ENCODE measurements at places on chromosomes 12 and 14. TPM values are rescaled to one million over a fixed set of nuclear protein-coding genes. Genes with fewer than 3 reads are reported as not detected.

DNA sequence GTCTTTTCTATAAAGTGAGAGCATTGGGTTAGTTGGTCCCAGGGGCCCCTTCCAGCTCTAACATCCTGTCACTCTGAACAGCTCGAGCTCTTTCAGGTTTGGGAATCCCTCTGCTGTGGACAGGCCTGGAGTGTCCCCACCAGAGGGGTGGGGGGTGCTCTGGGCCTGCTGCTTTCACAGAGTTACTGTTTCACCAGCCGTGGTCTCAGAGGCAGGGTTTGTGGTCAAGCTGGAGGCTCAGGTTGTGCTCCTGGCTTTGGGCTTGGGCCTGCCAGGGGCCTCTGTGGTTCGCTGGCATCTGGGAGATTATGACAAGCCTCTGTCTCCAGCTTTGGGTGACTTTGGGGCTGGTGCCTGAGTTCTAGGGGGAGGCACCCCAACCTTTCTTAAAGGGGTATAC, 59.6 kb downstream of the FBXL14 start:
- DNase-seq: no peak
- no peaks in the 10 kb centered on the region for H3K36me3 ChIP-seq
- no peak overlapping the region for H3K4me3 ChIP-seq
- peaks cover 59% of the 10 kb centered on the region for H3K27me3 ChIP-seq

- H3K27me3 ChIP-seq: peaks cover 33% of the 10 kb centered on the region
- H3K36me3 ChIP-seq: no peaks in the 10 kb centered on the region
- no peak overlapping the region for H3K4me3 ChIP-seq
- no peaks in the 10 kb centered on the region for H3K4me1 ChIP-seq
Observed at GRCh38 chr14:30861200-30861599, 13.2 kb upstream of the COCH start.

GRCh38 chr14:52021957-52022600, 32.7 kb downstream of the RTRAF start:
- peak; percentile 14 for DNase-seq
- H3K27me3 ChIP-seq: no peaks in the 10 kb centered on the region
- H3K4me3 ChIP-seq: no peak overlapping the region
- H3K4me1 ChIP-seq: peaks cover 42% of the 10 kb centered on the region

DNA sequence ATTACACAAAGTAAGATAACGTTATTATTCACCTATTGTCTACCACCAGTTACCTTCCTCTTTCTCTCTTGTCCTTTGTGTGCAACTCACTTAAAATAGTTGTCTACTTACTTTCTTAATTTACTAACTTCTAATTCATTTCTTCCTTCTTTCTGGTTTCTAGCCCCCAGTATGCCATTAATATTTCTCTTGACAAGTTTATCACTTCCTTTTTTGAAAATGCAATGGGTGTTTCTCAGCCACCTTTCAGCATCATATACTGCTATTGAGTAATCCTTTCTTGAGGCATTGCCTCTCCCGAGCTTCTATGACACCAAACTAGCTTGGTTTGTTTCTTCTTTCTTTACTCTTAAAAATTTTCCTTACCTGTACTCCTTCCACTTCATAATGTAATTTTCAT, 633.6 kb downstream of the TMTC2 start:
- no peak overlapping the region for H3K27ac ChIP-seq
- DNase-seq: no peak
- no peaks in the 10 kb centered on the region for H3K27me3 ChIP-seq
- no peaks in the 10 kb centered on the region for H3K4me1 ChIP-seq
- H3K36me3 ChIP-seq: no peaks in the 10 kb centered on the region

The MYO1H gene
- not detected for total RNA-seq

DNA sequence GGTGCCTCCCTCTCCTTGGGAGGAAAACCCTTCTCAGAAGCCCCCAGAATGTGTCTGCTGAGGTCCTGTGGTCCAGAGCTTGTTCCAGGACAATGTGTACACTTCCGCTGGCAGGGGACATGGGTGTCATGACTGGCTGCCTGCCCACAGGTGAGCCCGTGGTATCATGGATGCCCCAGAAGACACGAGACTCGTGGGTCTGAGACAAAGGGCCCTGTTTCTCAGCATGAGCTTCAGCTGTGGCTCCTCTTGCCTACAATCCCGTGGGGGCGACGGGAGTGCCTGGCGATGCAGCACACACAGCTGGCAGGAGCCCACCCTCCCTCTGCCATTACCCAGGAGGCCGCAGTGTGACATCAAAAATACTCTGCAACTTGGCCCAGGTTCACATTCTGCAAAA, 7.0 kb downstream of the TMEM121 start:
- H3K27ac ChIP-seq: no peak overlapping the region
- peaks cover 11% of the 10 kb centered on the region for H3K4me1 ChIP-seq
- H3K27me3 ChIP-seq: no peaks in the 10 kb centered on the region

DNA sequence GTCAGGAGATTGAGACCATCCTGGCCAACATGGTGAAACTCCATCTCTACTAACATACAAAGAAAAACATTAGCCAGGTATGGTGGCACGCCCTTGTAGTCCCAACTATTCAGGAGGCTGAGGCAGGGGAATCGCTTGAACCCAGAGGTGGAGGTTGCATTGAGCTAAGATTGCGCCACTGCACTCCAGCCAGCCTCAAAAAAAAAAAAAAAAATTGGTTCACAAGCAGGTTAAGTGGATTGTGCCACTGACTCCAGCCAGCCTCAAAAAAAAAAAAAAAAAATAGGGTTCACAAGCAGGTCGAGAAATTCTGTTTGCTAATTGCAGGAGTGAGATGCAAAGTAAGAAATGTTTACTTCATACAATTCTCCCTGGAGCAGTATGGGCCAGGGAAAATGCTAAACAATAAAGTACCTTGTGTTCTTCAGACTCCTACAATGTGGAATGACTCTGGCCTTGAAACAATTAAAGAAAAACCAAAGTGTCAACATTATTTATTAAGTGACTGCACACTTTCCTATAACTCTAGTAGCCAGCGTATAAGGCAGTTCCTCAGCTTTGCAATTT, 6.1 kb downstream of the EDDM3B start:
- no peaks in the 10 kb centered on the region for H3K36me3 ChIP-seq
- H3K4me1 ChIP-seq: no peaks in the 10 kb centered on the region
- DNase-seq: no peak

The BDKRB2 gene
- 0.10 TPM for total RNA-seq

The DHRS7 gene
- total RNA-seq: 43.4 TPM

The C12orf50 gene
- 0.07 TPM for total RNA-seq

GRCh38 chr12:19482551-19483109, 43.3 kb downstream of the AEBP2 start:
- H3K36me3 ChIP-seq: peaks cover 60% of the 10 kb centered on the region
- H3K27me3 ChIP-seq: no peaks in the 10 kb centered on the region
- peak overlapping the region; percentile 39 for H3K27ac ChIP-seq
- peaks cover 44% of the 10 kb centered on the region for H3K4me1 ChIP-seq

DNA sequence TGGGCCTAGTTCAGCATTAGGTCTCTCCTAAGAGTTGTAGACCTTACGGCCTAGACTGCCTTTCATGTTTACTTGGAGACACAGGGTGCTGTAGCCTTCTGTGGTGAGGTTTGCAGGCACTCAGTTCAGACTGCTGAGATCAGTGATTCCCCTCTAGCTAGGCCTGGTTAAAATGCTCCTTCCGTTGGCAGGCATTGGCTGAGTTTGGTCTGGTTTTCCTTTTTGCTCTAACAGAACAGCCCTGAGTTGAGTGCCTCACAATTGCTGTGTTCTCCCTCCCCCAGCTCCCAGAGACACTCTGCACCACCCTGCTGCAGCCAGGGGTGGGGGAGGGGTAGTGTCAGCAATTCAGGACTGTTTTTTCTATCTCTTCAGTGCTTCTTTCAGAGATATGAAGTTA, 178.9 kb upstream of the DYRK2 start:
- peaks cover 8% of the 10 kb centered on the region for H3K4me1 ChIP-seq
- H3K4me3 ChIP-seq: no peak overlapping the region
- H3K27me3 ChIP-seq: no peaks in the 10 kb centered on the region

The LRTM2 gene
- total RNA-seq: not detected

- no peaks in the 10 kb centered on the region for H3K36me3 ChIP-seq
- H3K27me3 ChIP-seq: no peaks in the 10 kb centered on the region
- peak; percentile 5 for DNase-seq
- peaks cover 4% of the 10 kb centered on the region for H3K4me1 ChIP-seq
- H3K4me3 ChIP-seq: no peak overlapping the region
- H3K27ac ChIP-seq: no peak overlapping the region
Observed at GRCh38 chr14:88181072-88181471, 142.0 kb downstream of the KCNK10 start.

- H3K4me3 ChIP-seq: no peak overlapping the region
- H3K4me1 ChIP-seq: peaks cover 4% of the 10 kb centered on the region
- DNase-seq: no peak
Observed at GRCh38 chr12:93853698-93854478, 176.7 kb downstream of the CRADD start.

DNA sequence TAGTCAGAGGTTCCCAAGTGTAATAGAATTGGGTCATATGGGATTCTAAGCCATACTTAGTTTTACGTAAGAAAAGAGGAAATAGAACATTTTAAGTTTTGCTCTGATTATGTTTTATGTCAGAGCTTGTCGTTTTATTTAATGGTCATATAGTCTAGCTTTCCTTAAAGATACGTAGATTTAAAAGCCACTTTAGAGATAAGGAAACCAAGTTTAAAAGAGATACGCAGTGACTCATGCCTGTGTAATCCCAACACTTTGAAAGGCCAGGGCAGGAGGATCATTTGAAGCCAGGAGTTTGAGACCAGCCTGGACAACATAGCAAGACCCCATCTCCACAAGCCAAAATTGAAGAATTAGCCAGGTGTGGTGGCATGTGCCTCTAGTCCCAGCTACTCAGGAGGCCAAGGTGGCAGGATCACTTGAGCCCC, 19.5 kb downstream of the MAPK1IP1L start:
- H3K4me3 ChIP-seq: no peak overlapping the region
- peak overlapping the region; percentile 88 for H3K27ac ChIP-seq
- DNase-seq: no peak
- no peaks in the 10 kb centered on the region for H3K27me3 ChIP-seq

GRCh38 chr14:106209755-106210154, 683.4 kb downstream of the TMEM121 start:
- no peak overlapping the region for H3K27ac ChIP-seq
- no peaks in the 10 kb centered on the region for H3K27me3 ChIP-seq
- DNase-seq: peak; percentile 71
- H3K36me3 ChIP-seq: no peaks in the 10 kb centered on the region
- H3K4me1 ChIP-seq: peaks cover 21% of the 10 kb centered on the region

DNA sequence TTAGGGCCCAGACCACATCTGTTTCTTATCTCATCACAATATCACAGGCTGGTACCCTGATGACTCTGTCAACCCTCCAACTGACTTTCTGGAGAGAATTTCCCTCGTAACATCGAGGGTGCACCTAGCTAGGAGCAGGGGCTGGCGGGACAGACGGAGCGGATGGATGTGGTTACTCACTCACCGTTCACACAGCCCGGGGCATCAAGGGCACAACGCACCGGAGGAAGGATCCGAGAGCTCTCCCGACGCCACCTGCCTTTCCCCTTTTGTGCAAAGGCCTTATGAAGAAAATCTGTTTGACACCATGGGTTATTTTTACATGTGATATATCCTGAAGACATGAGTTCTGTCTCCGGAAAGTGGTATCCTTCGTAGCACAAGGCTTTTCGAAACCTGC, 31.4 kb downstream of the SLC15A4 start:
- peaks cover 2% of the 10 kb centered on the region for H3K4me1 ChIP-seq
- no peak for DNase-seq
- no peaks in the 10 kb centered on the region for H3K27me3 ChIP-seq

DNA sequence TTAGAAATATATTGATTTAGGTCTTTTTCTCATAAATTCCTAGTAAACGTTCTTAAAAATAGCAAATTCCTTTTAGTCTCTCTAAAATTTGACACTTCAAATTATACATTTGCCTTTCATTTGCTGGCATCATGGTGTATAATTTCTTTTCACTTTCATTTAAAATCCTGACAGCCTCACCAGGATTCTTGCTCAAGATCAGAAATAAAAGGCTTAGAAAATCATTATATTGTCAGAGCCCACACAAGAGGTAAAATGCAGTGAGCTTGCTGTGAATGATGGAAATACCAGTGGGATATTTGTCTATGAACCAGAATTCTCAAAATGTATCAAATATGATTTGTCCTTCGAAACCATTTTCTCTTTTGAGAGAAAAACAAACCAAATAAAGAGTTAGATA, 78.2 kb upstream of the PIK3C2G start:
- no peaks in the 10 kb centered on the region for H3K27me3 ChIP-seq
- no peak overlapping the region for H3K4me3 ChIP-seq
- no peak for DNase-seq
- no peaks in the 10 kb centered on the region for H3K36me3 ChIP-seq

GRCh38 chr12:50599366-50600095, 94.7 kb downstream of the DIP2B start:
- H3K27me3 ChIP-seq: no peaks in the 10 kb centered on the region
- no peak for DNase-seq
- peaks cover 2% of the 10 kb centered on the region for H3K36me3 ChIP-seq
- H3K27ac ChIP-seq: peak overlapping the region; percentile 72

GRCh38 chr14:33611405-33612196, 339.3 kb downstream of the EGLN3 start:
- no peak for DNase-seq
- H3K36me3 ChIP-seq: no peaks in the 10 kb centered on the region
- no peaks in the 10 kb centered on the region for H3K27me3 ChIP-seq
- H3K27ac ChIP-seq: no peak overlapping the region
- H3K4me1 ChIP-seq: no peaks in the 10 kb centered on the region

The A2M gene
- not detected for total RNA-seq

DNA sequence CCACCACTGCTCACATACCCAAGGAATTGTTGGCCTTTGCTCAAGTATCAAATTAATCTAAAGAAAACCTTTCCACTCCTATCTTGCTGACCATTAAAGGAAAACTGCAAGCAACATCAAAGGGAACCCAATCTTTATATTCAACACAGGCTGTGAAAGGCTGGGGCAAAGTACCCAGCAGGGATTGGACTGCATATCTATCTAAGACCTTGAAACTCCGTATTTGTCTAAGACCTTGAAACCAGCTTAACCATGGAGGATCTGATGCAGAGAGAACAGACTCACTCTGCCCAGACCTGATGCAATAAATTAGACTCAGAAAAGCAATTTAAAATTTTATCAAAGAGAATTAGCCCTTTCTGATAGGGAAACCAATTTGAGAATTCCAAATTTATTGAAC, 102.2 kb downstream of the DIO2 start:
- H3K4me3 ChIP-seq: no peak overlapping the region
- H3K27ac ChIP-seq: no peak overlapping the region
- no peaks in the 10 kb centered on the region for H3K27me3 ChIP-seq
- no peaks in the 10 kb centered on the region for H3K36me3 ChIP-seq
- H3K4me1 ChIP-seq: no peaks in the 10 kb centered on the region

GRCh38 chr12:47124451-47124850, 44.7 kb upstream of the AMIGO2 start:
- no peaks in the 10 kb centered on the region for H3K27me3 ChIP-seq
- no peak overlapping the region for H3K27ac ChIP-seq
- H3K4me3 ChIP-seq: no peak overlapping the region
- H3K4me1 ChIP-seq: peaks cover 41% of the 10 kb centered on the region
